D341Med (cell line): ENCODE measurements at places on chromosomes 11 and 22.

GRCh38 chr22:42385696-42386095 lies 46.5 kb downstream of the NFAM1 start:
- DNase-seq = peak; percentile 58

DNA sequence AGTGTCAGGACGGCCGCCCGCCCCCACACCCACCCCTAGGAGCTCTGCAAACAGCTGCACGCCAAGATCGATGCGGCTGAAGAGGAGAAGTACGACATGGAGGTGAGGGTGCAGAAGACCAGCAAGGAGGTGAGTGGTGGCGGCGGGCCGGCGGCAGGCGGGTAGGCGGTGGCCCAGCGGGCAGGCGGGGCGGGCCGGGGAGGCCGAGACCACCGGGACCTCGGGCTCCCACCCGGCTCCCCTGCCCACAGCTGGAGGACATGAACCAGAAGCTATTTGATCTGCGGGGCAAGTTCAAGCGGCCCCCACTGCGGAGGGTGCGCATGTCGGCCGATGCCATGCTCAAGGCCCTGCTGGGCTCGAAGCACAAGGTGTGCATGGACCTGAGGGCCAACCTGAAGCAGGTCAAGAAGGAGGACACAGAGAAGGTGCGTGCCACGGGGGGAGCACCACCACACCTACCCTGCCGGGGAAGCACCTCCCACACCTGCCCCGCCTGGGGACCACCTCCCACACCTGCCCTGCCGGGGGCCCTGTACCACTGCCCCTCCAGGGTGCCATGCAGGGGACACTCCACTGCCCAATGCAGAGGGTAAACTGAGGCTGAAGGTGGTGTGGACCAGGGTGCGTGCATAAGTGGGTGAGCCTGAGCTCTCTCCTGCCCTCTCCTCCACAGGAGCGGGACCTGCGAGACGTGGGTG lies 2.1 kb downstream of the TNNI2 start:
- no peak for DNase-seq

- DNase-seq = no peak
These were observed 6.4 kb upstream of the JAM3 start for GRCh38 chr11:134062265-134063123.

- no peak for DNase-seq
These were observed 184.5 kb upstream of the ISX start for GRCh38 chr22:34881453-34881852.

DNA sequence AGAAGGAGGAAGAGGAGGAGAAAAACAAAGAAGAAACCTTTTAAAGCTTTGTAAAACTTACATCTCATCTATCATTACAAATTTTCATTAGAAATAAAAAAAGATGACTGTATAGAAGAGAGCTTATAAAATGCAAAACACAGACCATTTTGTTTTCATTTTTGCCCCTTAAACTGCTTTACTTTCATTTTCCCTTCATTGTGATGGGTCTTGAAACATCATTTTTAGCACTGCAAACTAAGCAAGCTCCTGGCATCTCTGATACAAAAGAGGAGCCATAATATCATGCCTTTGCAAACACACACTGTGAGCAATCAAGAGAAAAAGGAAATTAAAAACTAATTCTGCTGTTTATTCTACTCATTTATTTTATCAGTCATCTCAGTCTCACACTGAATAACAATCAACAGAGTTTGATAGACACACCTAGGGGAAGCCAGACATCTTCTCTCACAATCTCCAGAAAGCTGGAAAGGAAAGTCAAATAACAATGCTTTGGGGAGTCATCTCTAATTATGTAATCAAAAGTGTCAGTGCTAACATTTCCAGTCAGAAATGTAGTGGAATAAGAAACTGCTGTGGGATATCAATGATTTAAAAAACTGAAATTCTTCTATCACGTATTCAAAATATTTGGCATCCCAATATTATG lies 467.7 kb upstream of the FAT3 start:
- DNase-seq = no peak

DNA sequence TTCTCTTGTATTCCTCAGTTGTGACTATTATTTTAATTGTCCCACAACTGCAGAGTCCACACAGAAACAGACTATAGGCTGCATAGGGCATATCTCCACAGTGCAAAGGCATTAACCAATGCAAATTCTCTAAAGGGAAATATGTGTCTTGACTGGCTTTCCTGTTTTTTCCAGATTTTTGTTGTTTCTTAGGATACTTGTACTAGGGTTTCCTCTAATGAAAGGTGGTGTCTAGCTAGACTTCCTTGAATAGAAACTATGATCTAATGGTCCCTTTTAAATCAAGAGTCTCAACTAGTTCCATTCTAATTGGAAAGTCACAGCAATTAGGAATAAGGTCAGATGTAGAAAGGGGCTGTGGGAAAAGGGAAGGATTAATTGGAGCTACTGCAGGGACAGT lies 37.6 kb downstream of the SLC36A4 start:
- DNase-seq = no peak

- no peak for DNase-seq
These were observed 41.3 kb downstream of the NARS2 start for GRCh38 chr11:78533399-78533798.

GRCh38 chr11:114787126-114787525 lies 108.8 kb downstream of the NXPE2 start:
- DNase-seq = no peak

DNA sequence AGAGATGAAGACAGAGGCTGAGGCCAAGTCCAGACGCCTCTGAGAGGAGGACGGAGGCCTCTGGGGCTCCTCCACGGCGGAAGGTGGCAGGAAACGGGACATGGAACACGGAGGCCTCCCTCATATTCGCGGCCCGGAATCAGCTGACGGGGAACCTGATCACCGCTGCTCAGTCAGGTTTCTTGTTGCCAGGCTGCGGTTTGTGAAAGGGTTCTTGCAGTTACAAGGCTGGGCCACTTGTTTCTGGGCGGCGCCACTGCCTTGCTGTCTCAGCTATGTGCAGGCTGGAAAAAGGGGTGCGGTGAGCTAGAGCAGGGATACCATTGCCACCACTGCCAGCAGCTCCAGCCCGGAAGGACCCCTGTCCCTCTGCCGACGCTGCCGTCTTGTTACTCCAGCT lies 10.0 kb upstream of the MMP1 start:
- DNase-seq = peak; percentile 38

DNA sequence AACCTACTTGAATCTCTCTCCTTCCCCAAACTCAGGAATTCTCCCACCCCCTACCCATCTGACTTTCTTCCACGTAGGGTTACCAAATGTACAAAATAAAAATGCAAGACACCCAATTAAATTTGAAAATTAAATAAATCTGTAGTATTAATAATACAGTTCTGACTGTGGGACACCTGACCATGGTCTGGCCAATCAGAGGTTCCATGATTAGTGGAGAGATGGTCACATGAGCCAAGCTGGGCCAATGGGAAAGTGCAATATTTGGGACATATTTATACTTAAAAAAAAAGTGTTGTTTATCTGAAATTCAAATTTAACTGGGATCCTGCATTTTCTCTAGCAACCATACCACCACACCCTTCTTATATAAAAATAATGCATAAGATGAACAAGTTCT lies 29.8 kb upstream of the ASPHD2 start:
- no peak for DNase-seq

DNA sequence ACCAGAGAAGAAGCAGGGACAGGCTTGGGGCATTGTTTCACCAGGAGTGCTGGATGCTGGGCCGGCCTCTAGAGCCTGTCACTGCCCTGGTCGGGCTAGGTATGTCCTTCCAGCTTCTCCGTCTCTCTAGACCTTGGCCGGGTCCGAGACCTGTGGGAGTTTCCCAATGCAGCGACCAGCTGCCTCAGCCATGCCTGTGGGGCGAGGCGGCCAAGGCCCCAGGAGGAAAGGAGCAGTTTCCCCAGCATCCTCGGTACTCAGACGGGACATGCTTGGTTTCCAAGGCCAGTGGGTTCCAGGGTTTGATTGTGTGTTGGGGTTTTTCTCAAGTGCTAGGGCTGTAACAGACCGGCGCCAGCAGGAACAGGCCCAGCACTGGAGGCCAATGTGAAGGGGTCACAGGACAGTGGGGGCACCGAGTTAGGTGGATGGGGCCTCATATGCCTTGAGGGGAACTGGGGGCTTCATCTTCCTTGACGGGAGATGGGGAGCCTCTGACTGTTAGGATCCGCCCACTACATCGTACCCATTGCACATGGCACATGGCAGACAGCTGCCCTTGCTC lies 339.0 kb downstream of the TBC1D22A start:
- no peak for DNase-seq

DNA sequence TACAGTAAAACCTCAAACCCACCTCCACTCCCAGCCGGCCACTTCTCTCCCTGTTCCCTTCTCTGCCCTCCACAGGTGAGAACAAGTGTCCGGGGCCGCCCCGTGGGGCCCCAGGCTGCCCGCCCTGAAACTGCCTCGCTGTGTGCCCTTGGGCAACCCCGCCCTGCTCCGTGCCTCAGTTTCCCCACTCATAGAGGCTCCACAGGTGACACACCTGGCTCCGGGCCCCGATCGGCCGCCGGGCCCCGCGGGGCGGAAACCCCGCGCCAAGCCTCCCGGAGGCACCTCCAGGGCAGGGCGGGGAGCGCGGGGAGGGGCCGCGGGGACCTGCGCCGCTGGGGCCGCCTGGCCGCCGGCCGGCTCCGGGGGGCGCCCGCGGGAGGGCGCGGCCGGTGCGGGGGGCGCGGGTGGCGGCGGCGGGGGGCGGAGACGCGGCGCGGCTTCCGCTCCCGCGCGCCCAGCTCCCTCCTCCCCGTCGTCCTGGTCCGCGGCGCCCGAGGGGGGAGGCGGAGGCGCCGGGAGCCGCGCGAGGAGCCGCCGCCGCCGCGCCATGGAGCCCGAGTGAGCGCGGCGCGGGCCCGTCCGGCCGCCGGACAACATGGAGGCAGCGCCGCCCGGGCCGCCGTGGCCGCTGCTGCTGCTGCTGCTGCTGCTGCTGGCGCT lies at the start of gene LRP5:
LRP5 (plus strand) TSS at position 475 of the 663 bp plus-strand sequence; CDS start at position 599, 124 bp downstream.
- DNase-seq = peak; percentile 90

- DNase-seq = no peak
These were observed 114.4 kb downstream of the MUC15 start for GRCh38 chr11:26457636-26458035.

GRCh38 chr11:12075822-12076821 lies 34.3 kb upstream of the MICAL2 start:
- DNase-seq = no peak

- DNase-seq = no peak
These were observed 82.2 kb downstream of the FAM83F start for GRCh38 chr22:40076702-40077645.

- DNase-seq = no peak
These were observed 20.8 kb downstream of the BID start for GRCh38 chr22:17753401-17753989.

DNA sequence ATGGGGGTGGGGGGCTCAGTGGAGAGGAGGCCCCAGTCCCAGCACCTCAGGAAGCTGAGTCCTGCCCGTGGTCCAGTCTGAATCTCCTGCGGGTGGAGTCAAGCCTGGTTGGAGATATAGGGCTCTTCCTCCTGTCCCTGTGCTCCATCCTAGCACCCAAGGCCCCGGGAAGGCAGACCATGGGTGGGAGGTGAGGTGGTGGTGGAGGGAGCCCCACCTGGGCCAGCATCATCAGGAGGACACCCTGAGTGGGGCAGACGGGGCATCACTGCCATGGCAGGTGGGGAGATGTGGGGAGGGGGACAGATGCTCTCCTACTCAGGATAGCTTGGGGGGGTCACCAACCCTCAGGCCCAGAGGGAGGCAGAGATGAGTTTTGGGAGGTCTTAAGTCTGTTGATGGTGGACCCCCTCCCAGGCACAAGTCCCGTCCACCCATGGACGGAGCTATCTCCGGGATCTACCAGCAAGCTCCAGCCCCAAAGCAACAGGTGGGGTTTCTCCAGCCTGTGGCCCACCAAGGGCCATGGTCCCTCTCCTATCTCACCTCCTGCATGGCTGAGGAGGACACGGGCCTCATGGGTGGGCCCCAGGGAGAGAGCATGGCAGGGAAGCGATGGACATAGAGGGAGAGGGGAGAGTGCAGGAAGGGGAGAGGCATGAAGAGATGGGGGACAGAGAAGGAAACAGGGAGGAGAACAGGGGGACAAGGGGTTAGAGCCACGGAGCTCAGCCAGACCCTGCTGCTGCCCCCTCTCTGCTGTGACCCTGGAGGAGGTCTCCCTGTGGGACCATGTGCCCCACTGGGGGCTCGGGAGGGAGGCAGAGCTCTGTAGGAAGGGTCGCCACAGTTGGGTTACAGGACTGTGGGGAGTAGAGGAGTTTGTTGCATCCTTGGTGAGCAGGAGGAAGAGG lies 1.3 kb downstream of the MRGPRE start:
- no peak for DNase-seq

DNA sequence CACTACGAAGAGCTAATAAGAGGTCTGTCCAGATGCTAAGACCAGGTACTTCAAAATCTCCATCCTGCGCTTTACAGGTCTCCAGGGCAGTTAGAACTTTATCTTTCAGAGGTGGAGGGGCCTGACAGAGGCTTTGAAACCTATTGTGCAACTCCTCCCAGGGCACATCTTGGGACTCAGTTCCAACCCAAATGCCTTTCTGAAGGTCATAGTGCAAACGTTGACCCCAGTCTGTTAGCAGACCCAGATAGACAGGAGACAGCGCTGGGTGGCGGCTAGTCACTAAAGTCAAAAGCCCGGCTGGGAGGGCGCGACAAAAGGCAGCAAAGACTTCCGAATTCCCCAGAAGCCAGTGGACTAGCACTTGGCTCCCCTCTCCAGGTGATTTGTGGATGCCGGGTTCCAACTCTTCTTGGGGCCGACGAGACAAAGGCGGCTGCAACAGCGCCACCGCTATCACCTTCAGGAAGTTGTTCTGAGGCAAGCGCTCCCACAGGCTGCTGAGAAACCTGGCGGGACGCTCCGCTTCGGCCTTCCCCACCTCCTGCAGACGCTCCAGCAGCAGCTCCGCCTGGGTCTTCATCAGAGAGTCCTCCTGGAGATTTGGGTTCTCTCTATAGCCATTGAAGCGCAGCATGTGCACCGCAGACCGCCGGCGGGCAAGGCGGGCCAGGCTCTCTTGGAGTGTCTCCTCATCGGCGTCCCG lies 728 bp downstream of the FANCF start:
- peak; percentile 71 for DNase-seq

GRCh38 chr11:117807482-117808327 lies 10.7 kb upstream of the DSCAML1 start:
- DNase-seq = peak; percentile 76

GRCh38 chr11:117226388-117227385 lies 5.2 kb downstream of the PCSK7 start:
- peak; percentile 73 for DNase-seq

DNA sequence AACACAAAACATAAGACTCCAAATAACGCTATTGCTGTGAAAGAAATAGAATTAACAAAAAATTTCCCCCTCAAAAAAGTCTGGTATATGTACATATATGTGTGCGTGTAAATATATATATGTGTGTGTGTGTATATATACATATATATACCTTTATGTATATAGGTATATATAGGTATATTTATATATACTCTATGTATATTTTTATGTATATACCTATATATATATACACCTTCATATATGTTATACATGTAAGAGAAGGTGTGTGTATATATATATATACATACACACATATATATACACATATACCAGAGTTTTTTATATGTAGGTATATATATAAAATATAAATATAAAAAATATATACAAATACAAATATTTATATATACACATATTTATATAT lies 199.2 kb downstream of the RAB38 start:
- DNase-seq = no peak
